ENCODE measurements at places on chromosomes 6 and 20.

DNA sequence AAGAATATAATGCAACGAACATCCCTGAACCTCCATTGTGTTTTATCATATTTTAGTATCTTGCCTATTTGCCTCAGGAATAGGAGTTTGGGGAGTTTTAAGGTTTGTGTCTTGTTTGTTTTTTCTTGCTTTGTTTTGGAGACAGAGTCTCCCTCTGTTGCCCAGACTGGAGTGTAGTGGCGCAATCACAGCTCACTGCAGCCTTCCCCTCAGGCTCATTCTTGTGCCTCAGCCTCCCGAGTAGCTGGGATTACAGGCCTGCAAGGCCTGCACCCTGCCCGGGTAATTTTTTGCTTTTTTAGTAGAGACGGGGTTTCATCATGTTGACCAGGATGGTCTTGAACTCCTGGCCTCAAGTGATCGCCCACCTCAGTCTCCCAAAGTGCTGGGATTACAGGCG is 63.3 kb upstream of the CARMIL1 start:
- DNase-seq: no peak

GRCh38 chr6:71383901-71384489 is 95.4 kb downstream of the OGFRL1 start:
- peak; percentile 12 for DNase-seq

DNA sequence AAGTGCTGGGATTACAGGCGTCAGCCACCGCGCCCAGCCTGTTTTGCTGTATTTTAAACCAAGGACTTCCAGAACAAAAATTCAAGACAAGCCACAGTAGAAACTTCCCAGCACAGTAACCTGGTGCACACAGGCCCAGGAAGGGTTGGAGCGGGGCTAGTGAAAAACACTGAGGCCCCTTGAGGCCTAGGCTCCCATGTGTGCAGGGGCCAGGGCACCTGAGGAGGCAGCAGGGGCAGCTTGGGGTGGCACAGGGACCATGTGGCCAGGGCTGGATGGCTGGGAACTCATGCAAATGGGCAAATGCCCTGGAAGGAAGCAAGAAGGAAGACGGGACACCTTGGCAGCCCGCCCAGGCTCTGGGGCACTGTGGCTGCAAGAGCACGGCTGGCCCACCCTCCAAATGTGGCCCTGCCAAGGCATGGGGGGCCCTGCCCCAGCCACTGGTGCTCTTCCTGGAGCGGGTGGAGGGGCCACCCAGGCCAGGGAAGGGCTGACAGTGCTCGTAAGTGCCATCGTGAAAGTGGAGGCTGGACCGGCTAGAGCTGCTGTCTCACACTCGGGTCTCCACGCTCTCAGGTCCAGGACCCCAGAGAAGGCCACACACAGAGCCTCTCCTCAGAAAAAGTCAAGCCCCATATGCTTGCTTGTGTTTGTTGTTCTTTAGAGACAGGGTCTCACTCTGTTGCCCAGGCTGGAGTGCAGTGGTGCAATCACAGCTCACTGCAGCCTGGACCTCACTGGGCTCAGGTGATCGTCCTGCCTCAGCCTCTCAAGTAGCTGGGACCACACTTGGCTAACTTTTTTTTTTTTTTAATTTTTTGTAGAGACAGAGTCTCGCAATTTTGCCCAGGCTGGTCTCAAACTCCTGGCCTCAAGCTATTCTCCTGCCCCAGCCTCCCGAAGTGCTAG is 10.3 kb downstream of the SLC2A4RG start:
- no peak for DNase-seq

- DNase-seq: peak; percentile 72
These were observed 695.3 kb downstream of the MAFB start for GRCh38 chr20:39993742-39994141.

GRCh38 chr6:5736016-5736738 is 270.5 kb downstream of the NRN1 start:
- DNase-seq: no peak

DNA sequence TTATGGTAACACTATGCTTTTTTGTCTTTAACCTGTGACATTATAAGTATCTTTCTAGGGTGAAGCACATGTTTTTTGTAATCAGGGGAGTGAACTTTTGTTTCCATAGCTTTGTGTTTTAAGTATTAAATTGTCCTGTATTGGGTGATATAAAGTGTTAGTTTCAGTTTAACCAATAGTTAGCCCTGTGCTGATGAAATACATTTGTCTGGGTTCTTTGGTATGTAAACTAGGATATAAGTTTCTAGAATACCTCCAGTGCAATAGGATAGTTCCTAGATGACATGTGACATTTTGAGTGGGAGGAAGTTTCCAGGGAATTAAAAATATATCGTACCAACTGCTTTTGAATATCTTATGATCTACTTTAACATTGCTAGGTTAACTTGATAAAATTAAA is 611.0 kb upstream of the MARCKS start:
- no peak for DNase-seq

DNA sequence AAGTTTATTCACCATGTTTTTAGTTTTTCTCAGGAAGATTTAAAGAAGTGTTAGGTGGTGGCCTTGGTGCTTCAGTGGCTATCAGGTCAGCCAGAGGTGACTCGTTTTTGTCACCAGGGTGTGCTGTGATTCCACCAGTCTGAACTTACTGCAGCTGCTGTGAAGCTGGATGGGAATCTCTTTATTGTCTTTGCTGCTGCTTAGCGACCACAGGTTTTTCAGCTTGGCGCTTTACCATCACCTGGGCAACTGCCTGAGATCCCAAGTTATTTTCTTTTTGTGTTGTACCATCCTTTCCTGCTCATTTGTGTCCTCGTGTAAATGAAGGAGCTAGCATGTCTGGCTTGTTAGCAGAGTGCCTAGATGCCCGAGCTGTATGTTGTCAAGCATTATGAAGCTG is 146.9 kb downstream of the MACROD2 start:
- DNase-seq: peak; percentile 5

All from DMS79 treated with DMSO at 0.1 percent for 48 hours (cell line).